Thoracic aorta (tissue), 2 donors: ENCODE measurements at places on chromosomes 3 and 15.

DNA sequence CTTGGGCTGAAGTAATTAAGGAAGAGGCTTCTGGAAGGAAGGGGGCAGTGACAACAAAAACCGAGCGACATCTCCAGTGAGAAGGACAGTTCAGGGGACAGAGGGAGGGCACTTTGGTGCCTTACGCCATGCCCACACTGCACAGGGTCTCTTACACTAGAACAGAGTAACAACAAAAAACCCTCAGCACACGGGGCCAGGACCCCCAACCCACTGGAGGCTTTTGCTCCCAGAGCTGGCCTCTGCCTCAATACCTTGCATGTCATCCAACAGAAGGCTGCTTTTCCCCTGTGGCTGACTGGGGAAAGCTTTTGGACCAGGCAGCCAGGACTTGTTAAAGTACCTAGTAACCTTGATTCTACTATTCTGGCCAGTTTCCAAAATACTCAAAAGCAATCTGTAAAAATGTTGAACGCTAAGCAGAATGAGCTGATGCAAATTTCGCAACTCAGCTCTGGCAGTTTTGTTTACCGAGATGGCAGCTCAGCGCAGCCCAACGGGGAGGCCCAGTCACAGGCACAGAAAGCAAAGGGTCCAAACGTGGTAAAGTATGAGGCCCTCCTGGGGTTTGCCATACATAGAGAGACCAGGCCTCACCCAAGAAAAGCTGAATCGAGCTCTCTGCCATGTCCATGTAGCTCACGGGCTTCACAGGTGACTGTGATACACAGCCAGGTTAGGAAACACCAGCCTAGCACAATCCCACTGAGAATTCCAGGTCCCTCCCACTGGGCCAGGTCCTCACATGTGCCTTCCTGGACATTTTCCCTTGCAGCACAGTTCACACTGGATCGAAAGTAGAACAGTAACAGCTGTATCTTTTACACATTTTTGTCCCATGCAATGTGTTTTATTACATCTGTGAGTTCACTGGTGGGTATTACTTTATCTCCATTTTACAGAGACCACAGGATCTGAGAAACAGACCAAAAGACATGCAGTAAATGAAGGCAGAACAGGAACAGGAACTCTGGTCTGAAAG lies 6.0 kb downstream of the CHCHD4 start:
- no peak for DNase-seq

DNA sequence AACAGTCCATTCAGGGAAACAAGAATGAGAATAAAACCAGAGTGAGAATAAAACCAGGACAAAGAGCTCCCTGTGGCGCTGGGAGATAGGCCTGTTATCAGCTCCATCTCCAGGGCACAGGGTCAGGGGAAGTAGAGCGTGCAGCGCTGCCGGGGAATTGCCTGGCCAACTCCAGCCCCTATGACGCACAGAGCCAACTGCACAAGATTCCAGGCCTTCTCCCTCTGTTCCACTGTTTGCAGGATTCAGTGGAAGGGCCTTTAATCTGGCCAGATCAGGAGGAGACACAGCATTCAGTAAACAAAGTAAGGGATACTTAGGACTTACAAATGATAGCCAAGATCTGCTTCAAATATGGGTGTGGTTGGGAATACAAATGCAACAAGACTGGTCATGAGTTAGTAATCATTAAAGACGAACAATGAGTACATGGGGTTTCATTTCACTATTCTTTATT lies 49.4 kb downstream of the ITGB5 start:
- DNase-seq: no peak

DNA sequence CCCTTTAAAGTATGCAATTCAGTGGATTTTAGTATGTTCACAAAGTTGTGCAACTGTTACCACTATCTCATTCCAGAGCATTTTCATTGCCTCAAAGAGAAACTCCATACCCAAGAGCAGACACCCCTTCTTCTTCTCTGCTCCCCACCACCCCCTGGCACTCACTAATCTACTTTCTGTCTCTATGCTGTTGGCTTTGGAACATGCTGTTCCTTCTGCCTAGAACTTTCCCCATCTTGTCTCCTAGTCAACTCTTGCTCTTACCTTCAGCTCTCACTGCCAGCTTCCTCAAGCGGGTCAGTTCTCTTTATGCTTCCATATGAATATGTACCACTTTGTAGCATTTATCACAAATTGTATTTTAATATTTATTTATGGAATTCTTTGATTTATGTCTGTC lies 50.1 kb downstream of the TYRO3 start:
- no peak for DNase-seq

DNA sequence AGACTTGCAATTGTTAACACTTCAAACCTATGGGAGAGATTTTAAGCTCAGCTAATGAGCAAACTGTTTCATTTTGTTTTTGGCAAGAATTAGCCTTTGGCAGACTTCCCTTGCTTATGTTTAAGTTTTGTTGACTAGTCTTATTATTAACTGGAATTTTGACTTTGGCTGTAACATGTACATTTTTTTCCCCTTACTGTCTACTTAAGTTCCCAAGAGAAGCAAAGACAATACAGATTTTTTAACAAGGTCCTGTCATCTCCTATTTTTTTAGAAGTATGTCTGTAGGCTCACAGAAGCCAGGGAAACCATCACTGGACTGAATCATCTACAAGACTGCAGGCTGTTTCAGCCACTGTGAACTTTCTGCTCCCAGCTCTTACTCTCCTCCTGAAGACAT lies 74.3 kb downstream of the DGKG start:
- no peak for DNase-seq

DNA sequence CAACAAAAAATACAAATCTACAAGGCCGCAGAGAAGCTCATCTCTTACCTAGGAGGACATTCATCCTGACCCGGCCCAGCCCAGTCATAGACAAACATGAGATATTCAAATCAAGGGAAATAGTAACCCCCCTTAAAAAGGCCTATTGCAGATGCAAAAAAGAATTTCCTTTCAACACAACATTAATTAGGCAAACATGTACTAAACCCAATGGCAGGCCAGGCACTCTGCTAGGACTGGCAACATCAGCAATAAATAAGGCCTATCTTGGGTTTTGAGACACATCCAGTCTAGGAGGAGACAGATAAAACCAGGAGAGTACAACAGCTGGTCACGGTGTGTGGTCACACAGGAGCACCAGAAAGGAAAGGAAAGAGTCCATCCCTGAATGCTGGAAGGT lies 61.4 kb downstream of the ADCY5 start:
- no peak for DNase-seq

- no peak for DNase-seq
Measured at GRCh38 chr3:102745881-102746280, 311.1 kb downstream of the ZPLD1 start.

GRCh38 chr3:49886922-49887265 lies 16.8 kb downstream of the MST1R start:
- DNase-seq: no peak

GRCh38 chr3:39138804-39139415 lies 14.5 kb downstream of the CSRNP1 start:
- no peak for DNase-seq

DNA sequence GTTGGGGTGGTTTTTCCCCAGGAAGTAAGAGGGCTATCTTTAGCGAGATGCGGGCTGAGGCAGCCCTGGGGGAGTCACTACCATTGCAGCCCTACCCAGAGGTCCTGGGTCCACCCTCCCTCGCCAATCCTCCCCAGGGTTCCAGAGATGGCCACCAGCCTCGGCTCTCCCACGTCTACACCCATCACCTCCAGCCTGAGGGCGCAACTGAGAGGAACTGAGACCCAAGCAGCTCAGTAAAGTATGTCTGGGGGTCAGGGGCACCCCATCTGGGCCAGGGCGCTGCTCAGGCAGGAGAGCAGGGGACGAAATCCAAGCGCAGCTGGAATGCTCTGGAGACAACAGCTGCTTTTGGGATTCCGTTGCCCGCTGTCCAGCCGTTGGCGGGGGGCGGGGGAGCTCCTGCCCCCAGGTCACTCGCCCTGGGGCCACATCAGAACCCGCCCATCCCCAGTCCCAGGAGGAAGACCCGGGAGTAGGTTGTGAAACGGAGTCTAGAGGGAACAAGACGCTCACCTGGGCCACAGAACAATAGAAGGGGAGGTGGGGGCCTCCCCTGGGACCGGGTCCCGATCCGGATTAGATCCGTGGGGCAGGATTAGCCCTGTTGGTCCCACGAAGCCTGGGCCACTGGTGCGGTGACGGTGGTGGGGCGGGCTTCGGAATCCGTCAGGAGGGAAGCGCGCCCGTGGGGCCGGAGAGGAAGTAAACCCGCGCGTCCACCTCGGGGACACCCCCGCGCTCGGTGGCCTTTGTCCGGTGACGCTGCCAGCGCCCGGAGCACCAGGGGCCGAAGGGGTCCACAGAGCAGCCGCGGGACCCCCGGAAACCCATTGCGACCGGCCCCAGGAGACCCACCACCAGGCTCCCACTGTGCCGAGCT lies 1.4 kb upstream of the NDUFAF3 start:
- DNase-seq: no peak

DNA sequence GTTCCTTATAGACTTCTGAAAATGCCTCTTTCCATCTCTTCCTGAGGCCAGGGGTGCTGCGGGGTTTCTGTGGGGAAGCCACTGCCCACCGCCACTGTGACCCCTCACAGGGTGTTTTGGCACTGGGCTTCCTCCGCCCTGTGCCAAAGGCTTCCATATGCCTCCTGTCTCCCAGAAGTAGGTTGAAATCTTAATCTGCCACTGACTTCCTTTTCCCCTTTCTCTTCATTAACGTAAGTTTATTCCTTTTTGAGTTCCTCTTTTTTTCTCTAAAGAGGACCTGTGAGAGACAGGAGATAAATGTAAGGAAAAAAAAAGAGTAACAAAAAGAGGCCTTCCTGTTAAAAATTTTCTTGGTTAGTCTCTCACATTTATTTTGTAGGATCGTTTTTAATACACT lies 220.5 kb downstream of the CTNNB1 start:
- DNase-seq: no peak

GRCh38 chr3:81199587-81199986 lies 561.9 kb downstream of the GBE1 start:
- no peak for DNase-seq

DNA sequence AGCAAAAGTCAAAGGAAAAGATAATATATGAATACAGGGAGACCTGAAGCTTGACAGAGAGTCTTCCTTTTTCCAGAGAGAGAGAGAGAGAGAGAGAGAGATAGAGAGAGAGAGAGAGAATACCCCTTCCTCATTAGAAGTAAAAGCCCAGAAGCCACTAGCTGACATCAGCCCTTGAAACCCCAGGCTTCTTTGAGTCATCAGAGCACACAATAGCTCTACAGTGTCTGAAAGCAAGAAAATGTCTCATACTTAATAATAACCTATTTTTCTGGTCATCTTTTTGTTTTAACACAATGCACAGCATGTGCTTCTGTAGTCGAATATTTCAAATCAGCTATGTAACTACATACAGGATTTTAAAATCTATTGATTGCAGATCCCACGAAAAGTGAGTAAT lies 109.2 kb upstream of the NANOGP8 start:
- no peak for DNase-seq

DNA sequence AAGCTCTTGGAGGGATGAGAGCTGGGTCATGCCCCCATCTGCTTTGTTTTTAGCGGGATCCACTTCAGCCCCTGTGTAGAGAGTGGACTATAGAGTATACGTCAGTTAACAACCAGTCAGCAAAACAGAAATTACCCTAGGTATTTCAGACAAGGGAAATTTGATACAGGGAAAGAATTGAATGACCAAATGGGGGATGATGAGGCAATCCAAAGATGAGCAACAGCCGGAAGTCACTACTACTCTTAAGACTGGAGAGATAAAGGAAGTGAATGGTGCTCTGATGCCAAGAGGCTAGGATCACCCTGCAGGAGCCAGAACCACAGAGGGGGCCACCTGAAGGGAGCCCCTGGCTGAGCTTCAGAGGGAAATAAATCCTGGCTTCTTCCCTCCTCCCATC lies 1.7 kb upstream of the GPR62 start:
- no peak for DNase-seq

GRCh38 chr3:133384331-133385027 lies 15.4 kb upstream of the BFSP2 start:
- no peak for DNase-seq

- no peak for DNase-seq
Measured at GRCh38 chr3:128874481-128875180, 4.8 kb upstream of the ACAD9 start.

DNA sequence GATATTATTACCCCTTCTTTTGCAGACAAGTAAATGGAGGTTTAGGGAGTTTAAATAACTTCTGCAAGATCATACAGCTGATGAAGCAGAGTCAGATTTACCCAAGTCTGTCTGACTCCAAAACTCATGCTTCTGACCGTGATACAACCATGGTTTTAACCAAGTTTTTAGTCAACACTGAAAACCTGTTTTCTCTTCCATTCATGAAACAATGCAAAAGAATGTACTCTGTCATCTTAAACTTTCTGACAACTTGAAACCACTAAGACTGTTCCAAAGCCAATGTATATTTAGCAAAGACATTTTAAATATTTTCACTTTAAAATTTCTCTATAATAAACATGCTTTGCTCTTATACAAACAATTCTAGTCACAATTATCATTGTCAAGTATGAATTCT lies 77.0 kb upstream of the RBMS3 start:
- no peak for DNase-seq

GRCh38 chr15:47460795-47461573 lies 256.3 kb upstream of the SEMA6D start:
- no peak for DNase-seq

- no peak for DNase-seq
Measured at GRCh38 chr15:31455499-31455898, 128.9 kb downstream of the KLF13 start.

- no peak for DNase-seq
Measured at GRCh38 chr3:196053487-196053886, 28.4 kb downstream of the TFRC start.

DNA sequence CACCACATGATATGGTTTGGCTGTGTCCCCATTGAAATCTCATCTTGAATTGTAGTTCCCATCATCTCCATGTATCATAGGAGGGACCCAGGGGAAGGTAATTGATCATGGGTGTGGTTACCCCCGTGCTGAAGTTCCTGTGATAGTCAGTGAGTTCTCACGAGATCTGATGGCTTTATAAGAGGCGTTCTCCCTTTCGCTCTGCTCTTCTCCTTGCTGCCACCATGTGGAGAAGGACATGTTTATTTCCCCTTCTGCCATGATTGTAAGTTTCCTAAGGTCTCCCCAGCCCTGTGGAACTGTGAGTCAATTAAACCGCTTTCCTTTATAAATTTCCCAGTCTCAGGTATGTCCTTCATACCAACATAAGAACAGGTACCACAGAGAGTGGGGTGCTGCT lies 21.9 kb downstream of the OSTN start:
- DNase-seq: no peak

DNA sequence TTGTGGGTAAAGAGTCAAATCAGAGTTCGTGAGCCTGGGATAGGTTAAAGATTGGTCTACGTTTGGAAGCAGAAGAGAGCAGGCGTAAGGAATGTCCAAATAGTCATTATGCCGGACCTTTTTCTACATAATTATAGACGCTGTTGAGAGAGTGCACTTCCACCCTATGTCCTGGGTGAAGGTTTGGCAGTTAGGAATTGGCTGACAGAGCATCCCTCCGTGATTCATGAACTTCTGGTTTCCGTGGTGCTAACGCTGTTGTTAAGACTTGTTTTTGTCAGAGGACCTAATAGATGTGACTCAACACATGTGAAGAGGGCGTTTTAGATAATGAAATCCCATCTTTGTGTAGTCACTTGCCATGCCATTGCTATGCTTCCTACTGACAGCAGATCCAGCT lies 1.1 kb downstream of the EAF1 start:
- no peak for DNase-seq
